ENCODE measurements at places on chromosomes 3 and 15.

DNA sequence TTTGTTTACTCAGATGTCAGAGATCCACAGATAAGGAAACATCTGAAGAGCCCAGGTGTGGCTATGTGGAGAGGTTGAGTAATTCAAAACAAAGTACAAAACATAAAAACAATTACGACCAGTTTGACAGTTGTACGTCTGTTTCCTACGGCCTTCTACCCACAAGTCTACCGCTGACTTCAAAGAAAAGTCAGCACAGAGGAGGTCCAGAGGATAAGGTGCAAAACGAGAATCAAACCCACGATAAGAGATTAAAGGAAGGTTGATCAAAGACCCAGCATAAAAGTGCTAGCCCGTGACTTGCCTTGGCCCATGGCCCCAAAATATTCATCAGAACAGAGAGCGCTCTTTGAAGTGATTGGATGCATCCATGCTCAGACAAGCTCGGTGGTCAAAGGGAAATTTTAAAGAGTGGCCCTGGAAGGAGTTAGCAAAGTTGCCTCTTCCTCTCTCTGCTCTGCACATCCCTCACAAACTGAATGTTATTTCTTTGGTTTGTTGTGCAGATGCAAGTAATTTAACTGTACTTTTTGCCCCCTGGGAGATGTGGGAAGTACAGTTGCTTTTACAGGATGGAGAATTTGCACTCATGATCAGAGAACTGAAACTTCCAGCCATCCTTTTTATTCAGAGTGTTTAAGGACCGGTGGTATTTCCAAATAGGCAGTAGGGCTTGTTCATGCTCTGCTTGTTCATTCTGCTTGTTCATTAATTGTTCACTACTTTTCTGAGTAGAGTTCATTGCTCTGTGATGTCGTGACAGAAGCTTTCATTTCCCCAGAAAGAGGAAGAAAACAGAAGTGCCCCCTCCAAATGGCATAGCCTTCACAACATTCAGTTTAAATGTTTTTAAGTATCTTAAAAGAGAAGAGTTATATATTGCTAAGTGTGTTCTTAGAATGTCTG, 31.1 kb downstream of the MME start:
- DNase-seq: no peak

DNA sequence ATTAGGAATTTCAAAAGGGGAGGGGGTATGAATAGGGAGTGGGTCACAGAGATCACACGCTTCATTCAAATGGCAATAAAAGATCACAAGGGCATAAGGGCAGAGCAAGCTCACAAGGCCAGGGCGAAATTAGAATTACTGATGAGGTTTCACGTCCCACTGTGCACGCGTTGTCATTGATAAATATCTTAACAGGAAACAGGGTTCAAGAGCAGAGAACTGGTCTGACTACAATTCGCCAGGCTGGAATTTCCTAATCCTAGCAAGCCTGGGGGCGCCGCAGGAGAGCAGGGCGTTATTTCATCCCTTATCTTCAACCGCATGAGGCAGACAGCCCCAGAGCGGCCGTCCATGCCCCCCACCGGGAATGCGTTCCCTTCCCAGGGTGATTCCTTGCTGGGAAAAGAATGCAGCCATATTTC, 18.1 kb upstream of the SMCO1 start:
- no peak for DNase-seq

DNA sequence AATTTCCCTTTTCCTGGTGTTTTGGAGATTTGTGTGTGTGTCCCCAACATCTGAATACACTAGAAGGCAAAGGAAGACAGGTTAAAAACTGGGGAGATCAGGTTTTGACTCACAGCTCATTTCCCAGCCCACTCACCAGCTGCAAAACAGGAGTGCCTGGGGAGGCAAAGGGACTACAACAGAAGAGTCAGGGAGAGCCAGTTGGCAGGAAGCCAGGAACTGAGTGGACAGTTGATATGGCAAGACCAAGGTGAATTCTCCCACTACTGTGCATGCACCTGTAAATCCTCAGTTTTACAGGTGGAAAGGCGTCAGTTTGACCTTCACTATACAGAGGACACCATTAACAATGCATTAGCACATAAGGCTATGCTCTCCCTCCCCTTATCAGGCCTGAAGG, 901.5 kb upstream of the SEMA6D start:
- DNase-seq: no peak

DNA sequence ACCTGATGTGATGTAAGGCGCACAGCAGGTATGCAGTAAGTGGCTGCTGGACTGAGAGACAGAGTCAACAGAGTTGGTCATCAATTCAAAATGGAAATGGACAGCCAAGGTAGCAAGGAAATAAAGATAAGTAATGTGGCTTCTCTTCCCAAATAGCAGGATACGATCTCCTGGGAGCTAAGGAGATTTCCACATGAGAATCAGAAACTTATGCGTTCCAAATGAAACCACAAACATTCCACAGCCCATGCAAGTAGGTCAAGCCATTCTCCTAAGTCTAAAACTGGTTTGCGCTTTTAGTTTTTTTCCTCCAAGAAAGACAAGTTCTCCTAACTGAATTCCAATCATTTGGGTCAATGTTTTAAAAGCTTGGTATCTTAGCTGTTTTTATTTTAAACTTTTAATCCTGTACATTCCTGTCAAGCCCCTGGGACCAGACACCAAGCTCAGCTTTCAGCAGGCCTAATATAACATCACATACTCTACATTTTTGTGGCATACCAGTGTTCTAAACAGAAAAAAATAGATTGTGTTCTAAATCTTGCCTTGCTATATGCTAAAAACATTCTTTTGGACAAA, 73.7 kb upstream of the TSPAN3 start:
- peak; percentile 92 for DNase-seq

DNA sequence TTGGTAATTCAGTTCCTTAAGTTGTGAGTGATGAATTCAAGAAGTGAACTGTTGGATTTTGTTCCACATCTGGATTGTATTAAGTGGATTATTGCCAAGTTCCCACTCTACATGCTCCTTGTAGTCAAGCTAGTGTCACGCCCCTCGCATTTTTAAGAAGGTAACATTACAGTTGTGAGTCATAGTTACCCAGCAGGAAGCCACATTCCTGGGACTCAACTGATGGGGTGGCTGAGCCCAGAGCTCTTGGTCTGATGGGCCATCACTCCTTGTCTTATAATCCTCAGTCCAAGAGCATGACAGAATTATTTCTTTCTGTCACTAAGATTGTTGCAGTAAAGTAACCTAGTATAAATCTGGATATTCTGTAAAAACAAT, 102.7 kb downstream of the PTPRG start:
- DNase-seq: peak; percentile 95

DNA sequence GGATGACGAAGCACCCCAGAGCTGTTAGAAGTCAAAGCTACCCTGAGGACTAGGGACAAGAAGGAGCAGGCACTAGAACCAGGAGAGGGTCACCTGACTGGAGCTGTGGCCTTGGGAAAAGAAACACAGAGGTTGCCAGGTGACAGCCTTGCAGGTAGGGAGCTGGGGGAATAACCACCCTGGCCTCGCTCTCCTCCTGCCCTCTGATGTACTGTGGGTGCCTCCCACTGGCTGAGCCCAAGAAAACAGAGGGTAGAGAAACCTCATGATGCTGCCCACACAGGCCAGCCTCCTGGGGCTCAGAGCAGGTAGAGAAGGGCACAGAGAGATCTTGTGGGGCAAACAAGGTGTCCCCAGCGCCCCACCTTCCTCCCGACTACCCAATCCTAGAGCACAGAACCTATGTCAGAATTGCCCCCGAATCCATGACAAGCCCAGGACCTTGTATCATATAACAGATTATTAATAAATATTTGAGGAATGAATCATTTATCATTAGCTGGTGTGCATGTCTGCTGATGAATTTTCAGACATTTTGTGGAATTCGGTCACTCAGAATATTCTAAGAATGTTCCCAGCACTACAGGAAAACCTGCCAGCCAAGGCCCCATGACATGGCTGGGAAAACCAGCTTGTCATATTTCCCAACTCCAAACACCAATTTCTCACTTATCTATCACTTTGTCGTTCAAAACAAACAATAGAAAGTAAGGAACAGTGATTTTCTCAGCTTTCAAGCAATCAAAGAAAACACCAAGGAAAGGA, 59.8 kb upstream of the MEX3B start:
- DNase-seq: no peak

- DNase-seq: no peak
Observed at GRCh38 chr15:31338318-31338878, 11.8 kb downstream of the KLF13 start.

- DNase-seq: no peak
Observed at GRCh38 chr3:129228891-129229585, 20.4 kb upstream of the COPG1 start.

DNA sequence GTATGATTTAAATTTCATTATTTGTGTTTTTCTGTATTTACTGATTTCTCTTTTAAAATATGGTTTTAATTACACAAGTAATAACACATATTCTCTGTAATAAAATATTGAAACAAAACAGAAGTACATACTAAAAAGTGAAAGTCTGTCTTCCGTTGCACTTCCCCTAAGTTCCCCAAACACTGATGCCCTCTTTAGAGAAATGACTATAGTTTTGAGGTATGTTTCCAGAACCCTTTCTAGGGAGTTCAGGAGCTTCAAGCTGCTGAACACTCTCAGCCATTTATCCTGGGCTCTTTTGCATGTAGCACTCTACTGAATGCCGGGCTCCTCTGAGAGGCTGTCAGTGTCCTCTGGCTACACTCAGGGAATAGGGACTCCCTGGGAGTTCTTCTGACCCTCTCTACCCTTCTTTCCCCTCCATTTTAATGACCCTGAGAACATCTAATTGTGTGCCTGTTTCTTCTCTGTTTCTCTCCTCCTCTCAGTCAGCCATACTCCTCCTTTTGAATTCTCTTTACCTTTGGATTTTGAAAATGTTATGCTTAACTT, 60.4 kb upstream of the KCNAB1 start:
- DNase-seq: no peak

- no peak for DNase-seq
Observed at GRCh38 chr3:16789344-16790120, 95.2 kb upstream of the PLCL2 start.

GRCh38 chr3:104323226-104323625, 1043.5 kb upstream of the ALCAM start:
- no peak for DNase-seq

DNA sequence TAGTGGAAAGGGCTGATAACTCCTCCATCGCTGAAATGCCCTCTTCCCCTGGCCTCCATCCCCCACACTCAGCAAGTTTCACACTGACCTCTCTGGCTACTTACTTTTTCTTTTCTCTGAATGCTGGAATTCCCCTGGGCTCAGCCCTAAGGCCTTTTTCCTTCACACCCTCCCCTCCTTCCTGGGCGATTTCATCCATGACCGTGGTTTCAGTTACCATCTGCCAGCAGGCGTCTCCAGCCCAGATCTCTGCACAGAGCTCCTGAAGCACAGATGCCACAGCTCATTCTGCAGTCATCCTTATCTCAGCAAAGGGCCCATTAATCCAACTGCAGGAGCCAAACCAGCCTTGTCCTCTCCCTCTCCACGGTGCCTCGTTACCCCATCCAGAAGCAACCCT, 114.0 kb downstream of the RFTN1 start:
- no peak for DNase-seq

GRCh38 chr3:129608087-129608935, 1.8 kb upstream of the PLXND1 start:
- no peak for DNase-seq

DNA sequence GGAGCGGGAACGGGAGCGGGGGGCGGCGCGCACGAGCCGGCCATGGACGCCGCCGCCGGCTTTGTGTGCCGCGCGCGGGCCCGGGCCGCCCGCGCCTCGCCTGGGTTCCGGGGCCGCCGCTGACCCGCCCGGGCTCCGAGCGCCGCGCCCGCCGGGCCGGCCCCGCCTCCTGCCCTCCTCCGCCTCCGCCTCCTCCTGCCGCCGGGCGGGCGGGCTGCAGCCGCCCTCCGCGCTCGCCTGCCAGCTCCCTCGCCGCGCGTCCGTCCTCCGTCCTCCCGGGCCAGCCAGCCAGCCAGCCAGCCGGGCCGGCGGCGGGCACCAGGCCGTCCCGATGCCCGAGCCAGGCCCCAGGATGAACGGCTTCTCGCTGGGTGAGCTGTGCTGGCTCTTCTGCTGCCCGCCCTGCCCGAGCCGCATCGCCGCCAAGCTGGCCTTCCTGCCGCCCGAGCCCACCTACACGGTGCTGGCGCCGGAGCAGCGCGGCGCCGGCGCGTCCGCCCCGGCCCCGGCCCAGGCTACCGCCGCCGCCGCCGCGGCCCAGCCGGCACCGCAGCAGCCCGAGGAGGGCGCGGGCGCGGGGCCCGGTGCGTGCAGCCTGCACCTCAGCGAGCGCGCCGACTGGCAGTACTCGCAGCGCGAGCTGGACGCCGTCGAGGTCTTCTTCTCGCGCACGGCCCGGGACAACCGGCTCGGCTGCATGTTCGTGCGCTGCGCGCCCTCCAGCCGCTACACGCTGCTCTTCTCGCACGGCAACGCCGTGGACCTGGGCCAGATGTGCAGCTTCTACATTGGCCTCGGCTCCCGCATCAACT, at the start of gene ABHD17C:
TSS of gene ABHD17C (plus strand) at position 212 of the 812 bp plus-strand sequence. CDS start at position 332, 120 bp downstream.
- no peak for DNase-seq

GRCh38 chr15:32098033-32098432, 67.7 kb downstream of the CHRNA7 start:
- no peak for DNase-seq

- no peak for DNase-seq
Observed at GRCh38 chr15:68409736-68410370, 22.1 kb downstream of the ITGA11 start.

- no peak for DNase-seq
Observed at GRCh38 chr3:72811571-72811970, 36.7 kb downstream of the SHQ1 start.

GRCh38 chr3:144774897-144775296, 803.3 kb downstream of the DIPK2A start:
- peak; percentile 81 for DNase-seq

GRCh38 chr3:47469616-47470015, 6.1 kb downstream of the SCAP start:
- no peak for DNase-seq

GRCh38 chr3:64149886-64150285, 75.4 kb downstream of the PRICKLE2 start:
- no peak for DNase-seq
